ENCODE measurements at places on chromosomes 5 and 9.

- DNase-seq, result no peak
Observed at GRCh38 chr5:11715461-11716196, 188.6 kb downstream of the CTNND2 start.

DNA sequence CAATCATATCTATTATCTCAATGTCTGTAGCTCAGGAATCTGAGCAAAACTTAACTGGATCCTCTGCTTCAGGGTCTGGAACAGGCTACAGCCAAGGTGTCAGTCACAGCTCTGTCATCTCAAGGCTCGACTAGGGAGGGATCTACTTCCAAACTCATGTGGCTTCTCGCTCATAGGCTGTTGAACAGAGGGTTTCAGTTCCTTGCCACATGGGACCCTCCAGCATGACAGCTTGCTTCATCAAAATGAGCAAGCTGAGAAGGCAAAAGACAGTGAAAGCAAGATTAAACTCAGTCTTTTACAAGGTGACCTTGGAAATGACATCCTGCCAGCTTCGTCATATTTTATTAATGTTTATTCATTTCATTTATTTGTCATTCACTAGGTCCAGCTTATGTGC, 111.7 kb downstream of the GADD45G start:
- no peak for DNase-seq

GRCh38 chr5:119343052-119343451, 12.8 kb upstream of the TNFAIP8 start:
- no peak for DNase-seq

DNA sequence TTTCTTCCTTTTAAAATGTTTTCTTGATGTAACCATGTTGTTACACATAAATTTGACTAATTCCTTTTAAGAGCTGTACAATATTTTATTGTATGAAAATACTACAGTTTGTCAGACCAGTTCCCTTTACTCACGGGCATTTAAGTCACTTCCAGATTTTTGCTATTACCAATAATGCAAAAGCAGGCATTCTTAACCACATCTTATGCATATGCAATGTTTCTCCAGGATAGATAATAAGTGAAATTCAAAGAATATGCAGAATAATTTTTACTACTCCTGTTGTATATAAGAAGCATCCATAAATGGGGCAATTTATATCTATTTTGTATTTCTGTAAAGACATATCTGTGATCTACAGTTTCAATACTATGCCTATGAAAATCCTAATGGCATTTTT, 77.3 kb downstream of the FNIP1 start:
- DNase-seq, result no peak

DNA sequence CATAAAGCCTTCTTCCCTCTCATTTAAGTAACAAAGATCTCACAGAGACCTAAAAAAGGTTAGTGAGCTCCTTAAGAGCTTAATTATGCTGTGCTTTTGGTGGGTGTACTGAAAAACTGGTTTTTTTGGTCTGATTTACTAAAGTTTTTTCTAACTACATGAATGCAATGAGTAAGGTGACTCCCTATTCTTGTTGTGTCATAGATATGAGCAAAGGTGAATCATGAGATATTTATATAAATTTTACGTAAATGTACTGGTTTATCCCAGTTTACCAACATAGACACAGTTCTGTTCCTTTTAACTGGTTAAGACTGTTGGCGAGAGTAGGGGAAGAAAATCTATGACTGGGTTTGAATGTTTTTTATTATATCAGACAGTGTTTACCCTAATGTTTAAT, 250.5 kb downstream of the NR2F1-AS1 start:
- DNase-seq, result no peak

DNA sequence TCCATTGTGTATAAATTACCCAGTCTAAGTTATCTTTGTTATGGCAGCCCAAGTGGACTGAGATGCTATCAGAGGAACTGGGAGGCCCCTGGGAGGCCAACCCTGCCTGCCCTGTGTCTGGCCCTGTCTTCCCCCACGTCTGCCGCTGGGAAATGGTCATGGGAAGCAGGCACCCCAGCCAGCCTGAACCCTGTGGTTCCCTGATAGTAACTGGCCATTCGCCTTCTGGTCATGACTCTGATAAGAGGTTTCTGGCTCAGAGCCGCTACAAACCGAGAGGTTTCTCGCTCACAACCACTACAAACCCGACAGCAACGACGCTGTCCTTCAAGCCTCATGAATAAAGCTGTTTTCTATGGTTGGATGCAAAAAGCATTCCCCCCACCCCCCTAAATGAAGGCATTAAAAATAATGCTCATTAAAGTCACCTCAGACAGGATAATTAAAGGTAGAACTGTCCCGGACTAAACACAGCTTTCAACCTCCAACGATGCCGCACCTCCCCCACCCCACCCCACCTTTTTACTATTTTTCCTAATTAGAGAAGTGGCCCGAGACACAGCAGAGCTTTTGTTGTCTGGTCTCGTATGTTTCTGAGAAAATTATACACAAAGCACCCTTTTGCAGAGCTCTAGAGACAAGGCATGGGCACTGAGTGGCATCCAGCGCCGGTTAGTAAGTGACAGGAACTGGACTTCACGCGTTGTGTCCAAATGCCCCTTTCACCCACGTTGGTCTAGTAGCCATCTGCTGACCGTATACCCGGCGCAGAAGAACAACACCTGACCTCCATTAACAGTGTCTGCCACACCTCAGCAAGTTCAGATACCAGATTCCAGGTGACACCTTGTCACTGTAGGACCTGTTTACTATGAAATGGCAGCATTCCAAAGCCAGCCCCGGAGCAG, 140.8 kb downstream of the COL23A1 start:
- no peak for DNase-seq

DNA sequence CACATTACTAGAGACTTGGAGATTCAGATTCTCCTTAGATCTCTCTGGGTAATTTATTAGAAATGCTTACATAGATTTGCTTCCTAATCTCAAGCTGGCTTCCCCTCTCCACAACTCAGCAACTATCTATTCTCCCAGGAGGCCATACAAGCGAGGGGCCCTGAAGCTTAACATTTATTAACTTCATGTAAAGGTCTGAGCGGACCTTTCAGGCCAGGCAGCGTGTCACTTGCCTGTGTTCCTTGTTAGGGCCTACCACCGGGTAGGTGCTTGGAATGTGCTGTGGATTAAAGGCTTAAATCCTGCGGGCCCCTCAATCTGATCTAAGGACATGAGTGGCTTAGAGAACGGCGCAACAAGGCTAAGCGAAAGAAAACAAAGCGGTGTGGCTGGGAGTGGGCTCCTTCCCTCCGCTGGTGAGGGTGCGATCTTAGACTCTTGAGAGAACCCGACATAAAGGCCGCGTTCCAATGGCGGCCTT, 712 bp upstream of the HSPA4 start:
- no peak for DNase-seq

DNA sequence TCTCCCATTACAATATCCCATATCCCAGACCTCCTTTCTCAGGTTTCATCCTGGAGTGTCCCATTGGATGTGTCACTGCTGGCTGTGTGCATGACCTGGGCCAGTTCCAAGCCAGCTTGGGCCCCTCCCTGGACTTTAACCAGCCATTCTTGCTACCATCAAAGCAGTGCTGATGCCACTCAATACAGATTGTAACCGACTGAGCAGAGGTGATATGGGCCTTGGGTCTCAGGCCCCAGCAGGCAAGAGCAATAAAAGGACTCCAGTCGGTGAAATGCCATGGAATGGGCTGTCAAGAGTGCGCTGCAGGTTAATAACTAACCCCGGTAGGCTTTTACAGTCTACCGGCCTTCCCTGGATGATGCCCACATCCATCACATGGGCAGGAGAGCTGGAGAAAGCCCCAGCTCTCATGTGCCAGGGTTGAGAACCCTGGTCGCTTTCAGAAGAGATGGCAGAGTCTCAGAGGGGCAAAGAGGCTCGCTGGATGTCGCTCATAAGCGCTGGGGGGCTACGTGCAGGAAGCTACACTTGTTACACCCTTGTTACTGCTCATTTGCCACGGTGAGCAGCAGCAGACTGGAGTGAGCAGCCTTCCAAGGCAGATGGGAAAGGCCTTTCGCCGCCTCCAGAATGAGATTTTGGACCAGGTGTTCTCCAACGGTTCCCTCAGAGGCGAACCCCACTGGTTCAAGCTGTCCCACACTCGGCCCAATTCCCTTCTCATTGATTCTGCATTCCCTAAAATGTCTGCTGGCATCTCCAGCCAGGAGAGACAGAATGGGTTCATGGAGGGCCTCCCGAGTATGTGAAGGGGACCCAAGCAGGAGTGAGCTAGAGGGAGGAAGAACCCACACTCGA, 13.2 kb downstream of the EPB41L4B start:
- no peak for DNase-seq

GRCh38 chr9:99748676-99749075, 73.0 kb upstream of the NR4A3 start:
- no peak for DNase-seq

DNA sequence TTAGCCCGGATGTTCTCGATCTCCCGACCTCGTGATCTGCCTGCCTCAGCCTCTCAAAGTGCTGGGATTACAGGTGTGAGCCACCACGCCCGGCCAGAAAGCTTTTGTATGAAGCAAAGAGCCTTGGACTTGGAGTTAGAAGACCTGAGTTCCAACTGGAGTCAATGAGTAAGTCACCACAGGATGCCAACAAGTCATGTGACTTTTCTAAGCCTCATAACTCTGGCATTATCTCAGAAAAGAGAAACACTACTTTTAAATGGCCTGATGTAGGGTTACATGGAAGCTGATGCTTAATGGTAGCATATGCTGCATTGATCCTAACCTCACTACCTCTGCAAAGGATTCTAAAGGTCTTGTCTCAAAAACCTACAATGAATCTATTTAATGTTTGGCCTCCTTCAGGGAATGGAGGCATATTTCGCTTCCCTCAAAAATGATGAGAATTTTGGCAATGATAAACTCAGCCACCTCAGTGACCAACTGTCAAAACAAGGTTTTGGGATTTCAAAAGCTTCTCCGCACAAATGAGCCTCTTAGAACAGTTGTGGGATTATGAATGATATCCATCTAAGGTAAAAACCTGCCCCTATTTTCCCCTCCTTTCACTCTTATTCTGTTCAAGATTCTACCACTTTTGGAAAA, 236.8 kb downstream of the ACTL7B start:
- no peak for DNase-seq

DNA sequence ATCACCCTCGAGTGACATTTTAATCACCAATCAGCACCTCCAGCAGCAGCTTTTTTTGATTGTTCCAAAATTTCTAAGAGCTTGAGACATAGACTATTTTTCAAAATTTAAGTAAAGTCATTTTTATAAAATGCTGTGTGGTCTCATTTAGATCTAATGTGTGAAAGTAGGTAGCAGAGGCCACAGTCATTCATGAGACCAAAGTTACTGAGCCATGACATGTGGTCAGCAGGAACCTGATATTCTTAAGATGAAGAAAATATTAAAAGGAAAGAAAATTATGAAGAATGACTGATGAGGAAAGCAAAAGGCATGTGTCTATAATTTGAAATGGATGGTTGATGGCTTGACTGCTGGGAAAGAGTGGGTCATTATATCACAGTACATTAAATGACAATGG, 7.2 kb downstream of the FREM1 start:
- DNase-seq, result no peak

DNA sequence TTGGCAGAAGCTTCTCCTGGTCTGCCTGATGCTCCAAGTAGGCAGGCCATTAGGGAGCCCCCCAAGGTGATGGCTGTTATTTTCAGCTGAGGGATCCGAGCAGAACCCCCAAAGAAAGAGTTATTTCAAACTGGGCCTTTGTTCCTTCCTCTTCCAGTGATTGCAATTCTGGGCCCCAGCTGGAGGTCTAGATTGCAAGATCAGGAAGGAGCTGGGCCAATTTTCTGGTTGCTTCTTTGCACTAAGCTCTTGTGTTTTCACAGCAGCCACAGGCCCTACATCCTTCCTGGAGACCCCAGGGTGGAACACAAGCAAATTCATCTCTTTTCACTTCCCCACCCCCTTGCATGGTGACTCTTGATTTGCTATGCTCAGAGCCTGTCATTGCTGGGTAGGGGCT, 215.0 kb downstream of the SEMA6A start:
- DNase-seq, result no peak

- DNase-seq, result no peak
Observed at GRCh38 chr5:169647566-169647965, 10.5 kb downstream of the DOCK2 start.

DNA sequence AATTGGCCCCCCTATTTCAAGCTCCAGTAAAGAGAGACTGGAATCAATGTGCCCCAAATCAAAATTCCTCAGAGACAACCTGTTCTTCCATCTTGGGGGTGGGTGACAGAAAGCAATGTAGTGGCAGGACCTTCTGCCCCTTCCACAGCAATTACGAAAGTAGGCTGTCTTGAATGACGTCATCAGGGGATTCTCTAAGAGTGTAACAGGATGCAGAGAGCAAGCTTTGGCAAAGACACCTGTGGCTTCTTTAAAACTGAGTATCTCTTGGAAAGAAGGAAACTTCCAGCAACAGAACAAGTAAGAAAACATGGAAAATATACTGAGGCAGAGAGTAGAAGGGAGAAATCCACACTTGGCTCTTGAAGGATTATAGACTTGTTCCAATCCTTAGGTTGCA, 247.6 kb upstream of the PDE4D start:
- no peak for DNase-seq

DNA sequence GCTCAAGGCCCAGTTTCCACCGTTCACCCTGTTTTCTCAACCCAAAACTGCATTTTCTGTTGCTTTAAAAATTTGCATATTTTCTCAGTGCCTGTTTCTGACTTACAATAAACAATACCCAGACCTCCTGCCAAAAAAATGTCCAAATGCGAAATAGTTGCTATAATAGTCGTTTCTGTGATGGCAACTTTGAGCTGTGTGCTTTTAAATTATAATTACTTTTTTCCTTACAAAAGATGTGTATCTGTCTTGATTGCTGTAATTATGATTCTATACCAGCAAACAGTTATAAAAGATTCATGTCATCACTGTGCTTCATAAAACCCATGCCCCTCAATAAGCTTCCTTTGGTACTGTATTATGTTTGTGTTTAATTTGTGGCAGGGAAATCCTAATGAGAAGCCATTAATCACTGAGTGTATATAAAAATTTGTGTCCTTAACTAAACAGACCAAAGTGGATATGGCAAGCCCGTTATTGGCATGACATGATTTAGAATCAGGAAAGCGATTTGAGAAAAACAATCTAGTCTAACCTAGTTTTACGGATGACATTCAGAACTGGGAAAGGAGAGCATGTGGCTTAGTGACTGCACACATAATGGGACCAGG, 5.4 kb upstream of the SLC1A3 start:
- DNase-seq, result no peak

DNA sequence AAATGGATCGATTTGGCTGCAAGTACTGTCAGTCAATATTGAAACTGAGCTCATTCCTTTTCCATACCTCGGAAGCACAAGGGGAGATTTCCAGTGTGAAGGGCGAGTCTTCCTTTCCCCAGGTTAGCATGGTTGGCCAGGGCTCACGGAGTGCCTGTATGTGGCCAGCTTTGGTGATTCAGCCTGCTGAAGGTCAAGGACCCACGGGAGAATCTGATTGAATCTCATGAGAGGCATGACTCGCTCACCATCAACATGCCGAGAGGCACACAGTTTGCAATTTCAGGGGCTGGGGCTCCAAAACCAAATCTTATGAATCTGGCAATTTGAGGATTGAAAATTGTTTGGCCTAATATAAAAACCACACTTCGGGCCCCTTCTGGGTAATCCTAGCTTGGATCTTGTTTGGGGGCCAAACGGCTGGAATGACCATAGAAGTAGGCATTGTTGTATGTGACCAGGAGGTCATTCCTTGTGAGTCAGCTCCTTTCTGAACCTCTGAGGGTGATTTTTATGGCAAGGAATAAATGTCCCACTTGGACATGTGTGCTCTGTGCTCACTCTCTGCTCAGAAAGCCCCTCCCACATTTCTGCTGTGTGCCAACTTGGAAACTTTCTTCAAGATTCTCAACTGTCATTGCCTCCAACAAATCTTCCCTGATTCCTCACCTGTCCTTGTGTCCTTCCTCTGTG, 69.8 kb downstream of the DOCK2 start:
- DNase-seq, result no peak

Data from NCI-H1930 (cell line).